ENCODE measurements at places on chromosomes 6 and 20. TPM values are rescaled to one million over a fixed set of nuclear protein-coding genes. Genes with fewer than 3 reads are reported as not detected.

The SIGLEC1 gene
- total RNA-seq = not detected

The ZC2HC1B gene
- total RNA-seq = not detected

The TFAP2A gene
- not detected for total RNA-seq

The PROKR2 gene
- total RNA-seq = not detected

The PSMG4 gene
- 31.9 TPM for total RNA-seq

The PRSS35 gene
- total RNA-seq = not detected

The ZGPAT gene
- 7.0 TPM for total RNA-seq

The RIMS4 gene
- total RNA-seq = under 0.01 TPM

The EYS gene
- total RNA-seq = under 0.01 TPM

The EHMT2 gene
- 25.7 TPM for total RNA-seq

The OPRL1 gene
- total RNA-seq = 3.0 TPM

The RHAG gene
- total RNA-seq = not detected

Data from lung microvascular endothelial cell (primary cell).